ENCODE measurements at places on chromosomes 13 and 19. TPM values are rescaled to one million over a fixed set of nuclear protein-coding genes. Genes with fewer than 3 reads are reported as not detected.

Gene MAMSTR
- total RNA-seq = 2.0 TPM

DNA sequence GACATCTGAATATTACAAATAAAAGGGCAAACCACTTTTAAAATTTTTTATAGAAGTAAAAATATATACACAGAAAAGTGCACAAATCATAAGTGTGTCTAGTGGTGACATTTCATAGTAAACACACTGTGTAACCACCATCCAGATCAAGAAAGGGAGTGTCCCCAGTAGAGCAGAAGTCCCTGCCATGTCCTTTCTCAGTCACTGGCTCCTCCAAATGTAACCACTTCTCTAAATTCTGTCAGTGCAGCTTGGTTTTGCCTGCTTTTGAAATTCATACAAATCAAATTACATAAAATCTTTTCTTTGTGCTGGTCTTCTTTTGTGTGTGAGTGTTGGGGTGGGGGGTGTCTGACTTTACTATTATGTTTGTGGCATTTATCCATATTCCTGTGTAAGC, 116.5 kb downstream of the RBM26 start:
- peaks cover 5% of the 10 kb centered on the region for H3K4me1 ChIP-seq
- no peak for DNase-seq
- no peaks in the 10 kb centered on the region for H3K36me3 ChIP-seq
- no peak overlapping the region for H3K4me3 ChIP-seq

- peaks cover 30% of the 10 kb centered on the region for H3K4me1 ChIP-seq
- no peaks in the 10 kb centered on the region for H3K27me3 ChIP-seq
- H3K27ac ChIP-seq = peak overlapping the region; percentile 97
- DNase-seq = peak; percentile 95
Measured at GRCh38 chr19:43503501-43504425, 783 bp downstream of the PHLDB3 start.

DNA sequence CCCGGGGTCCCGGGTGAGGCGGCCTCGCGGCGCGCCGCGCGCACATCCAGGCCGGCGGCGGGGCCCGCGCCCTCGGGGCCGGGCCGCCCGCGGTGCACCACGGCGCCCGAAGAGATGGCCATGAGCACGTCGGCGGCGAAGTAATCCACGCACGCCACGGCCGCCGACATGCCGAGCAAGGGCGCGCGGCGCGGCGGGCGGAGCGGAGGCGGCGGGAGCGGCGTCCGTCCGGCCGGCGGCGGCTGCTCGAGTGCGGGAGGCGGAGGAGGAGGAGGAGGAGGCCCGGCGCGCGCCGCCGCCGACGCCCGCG, at the start of gene KLF16:
Gene KLF16, minus strand, starts transcription at position 252 of the 310 bp plus-strand sequence. Its CDS starts 82 bp downstream, at position 170.
- peaks cover 12% of the 10 kb centered on the region for H3K4me1 ChIP-seq
- no peak for DNase-seq
- H3K36me3 ChIP-seq = no peaks in the 10 kb centered on the region
- H3K4me3 ChIP-seq = peak within 1 kb of the TSS; percentile 91
- peaks cover 15% of the 10 kb centered on the region for H3K27me3 ChIP-seq

Gene GADD45GIP1
- 23.1 TPM for total RNA-seq

DNA sequence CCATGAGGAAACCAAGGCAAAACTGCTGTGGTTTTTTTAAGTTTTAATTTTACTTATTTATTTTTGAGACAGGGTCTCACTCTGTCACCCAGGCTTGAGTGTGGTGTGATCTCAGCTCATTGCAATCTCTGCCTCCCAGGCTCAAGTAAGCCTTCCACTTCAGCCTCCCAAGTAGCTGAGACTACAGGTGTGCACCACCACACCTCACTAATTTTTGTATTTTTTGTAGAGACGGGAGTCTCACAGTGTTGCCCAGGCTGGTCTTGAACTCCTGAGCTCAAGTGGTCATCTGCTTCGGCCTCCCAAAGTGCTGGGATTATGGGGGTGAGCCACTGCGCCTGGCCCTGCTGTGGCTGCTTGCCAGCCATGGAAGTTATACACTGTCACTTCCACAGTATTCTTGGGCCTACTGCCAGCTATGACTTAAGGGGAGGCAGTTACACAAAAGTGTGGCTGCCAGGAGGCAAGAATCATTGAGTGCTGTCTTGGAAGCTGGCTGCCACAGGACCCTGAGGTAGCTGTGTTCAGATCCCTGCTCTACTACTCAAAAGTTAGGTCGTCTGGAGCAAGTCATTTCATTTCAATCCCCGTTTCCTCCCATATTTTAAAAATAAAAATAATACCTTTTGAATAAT, 12.7 kb downstream of the FARP1 start:
- H3K27me3 ChIP-seq = no peaks in the 10 kb centered on the region
- no peak overlapping the region for H3K4me3 ChIP-seq
- no peak for DNase-seq
- no peak overlapping the region for H3K27ac ChIP-seq
- H3K36me3 ChIP-seq = peaks cover 30% of the 10 kb centered on the region
- peaks cover 44% of the 10 kb centered on the region for H3K4me1 ChIP-seq

GRCh38 chr13:91154558-91155353, 192.7 kb upstream of the MIR17HG start:
- peaks cover 51% of the 10 kb centered on the region for H3K4me1 ChIP-seq
- no peaks in the 10 kb centered on the region for H3K36me3 ChIP-seq
- no peak for DNase-seq
- peak overlapping the region; percentile 63 for H3K4me3 ChIP-seq

DNA sequence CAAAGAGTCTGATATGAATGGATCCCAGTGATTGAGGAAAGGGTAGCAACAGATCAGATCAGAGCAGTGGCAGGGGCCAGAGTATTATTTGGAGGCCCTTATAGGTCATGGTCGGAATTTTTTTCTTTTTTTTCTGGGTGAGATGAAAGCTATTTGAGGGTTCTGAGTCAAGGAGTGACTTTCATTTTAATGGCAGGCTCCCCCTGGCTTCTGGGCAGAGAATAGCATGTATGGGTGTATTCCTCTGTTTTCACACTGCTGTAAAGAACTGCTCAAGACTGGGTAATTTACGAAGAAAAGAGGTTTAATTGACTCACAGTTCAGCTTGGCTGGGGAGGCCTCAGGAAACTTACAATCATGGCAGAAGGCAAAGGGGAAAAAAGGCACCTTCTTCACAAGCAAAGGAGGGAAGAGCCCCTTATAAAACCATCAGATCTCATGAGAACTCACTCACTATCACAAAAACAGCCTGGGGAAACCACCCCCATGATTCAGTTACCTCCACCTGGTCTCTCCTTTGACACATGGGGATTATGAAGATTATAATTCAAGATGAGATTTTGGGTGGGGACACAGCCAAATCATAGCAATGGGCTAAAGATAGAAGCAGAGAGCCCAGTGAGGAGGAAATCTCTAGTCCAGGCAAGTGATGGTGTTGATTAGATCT, 3.0 kb upstream of the SLC6A16 start:
- H3K4me3 ChIP-seq = no peak overlapping the region
- peak; percentile 24 for DNase-seq
- H3K27me3 ChIP-seq = no peaks in the 10 kb centered on the region
- no peak overlapping the region for H3K27ac ChIP-seq

DNA sequence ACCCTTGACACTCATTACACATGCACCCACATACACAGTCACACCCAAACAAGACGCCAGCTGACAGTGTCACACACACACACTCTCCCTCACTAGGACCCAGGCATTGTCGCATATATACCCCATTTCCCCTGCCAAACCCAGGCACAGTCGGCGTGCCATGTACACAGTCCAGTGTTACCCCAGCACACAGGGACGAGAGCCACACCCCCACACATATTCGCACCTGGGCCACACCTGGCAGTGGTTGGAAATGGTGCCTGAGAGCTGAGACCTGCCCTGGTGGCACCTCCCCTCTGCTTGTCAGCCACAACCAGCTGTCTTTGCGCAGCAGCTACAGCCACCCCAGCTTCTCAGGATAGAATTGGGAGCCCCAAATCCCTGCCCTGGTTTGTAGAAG, 9.0 kb downstream of the NFIX start:
- H3K36me3 ChIP-seq = no peaks in the 10 kb centered on the region
- H3K27me3 ChIP-seq = peaks cover 82% of the 10 kb centered on the region
- no peak overlapping the region for H3K4me3 ChIP-seq
- H3K27ac ChIP-seq = no peak overlapping the region
- no peak for DNase-seq

- H3K4me3 ChIP-seq = no peak overlapping the region
- no peaks in the 10 kb centered on the region for H3K4me1 ChIP-seq
- no peak overlapping the region for H3K27ac ChIP-seq
- no peak for DNase-seq
- H3K36me3 ChIP-seq = no peaks in the 10 kb centered on the region
- peaks cover 8% of the 10 kb centered on the region for H3K27me3 ChIP-seq
Measured at GRCh38 chr19:17997969-17998826, 9.8 kb upstream of the ARRDC2 start.

- peak; percentile 94 for DNase-seq
- H3K4me3 ChIP-seq = peak within 1 kb of the TSS; percentile 96
- H3K36me3 ChIP-seq = no peaks in the 10 kb centered on the region
- H3K4me1 ChIP-seq = peaks cover 23% of the 10 kb centered on the region
- no peaks in the 10 kb centered on the region for H3K27me3 ChIP-seq
Measured at GRCh38 chr19:49580264-49581006, at the start of gene NOSIP. TSS of gene NOSIP (minus strand) at chr19:49580556. CDS start at chr19:49560691, 19,865 bp downstream.

DNA sequence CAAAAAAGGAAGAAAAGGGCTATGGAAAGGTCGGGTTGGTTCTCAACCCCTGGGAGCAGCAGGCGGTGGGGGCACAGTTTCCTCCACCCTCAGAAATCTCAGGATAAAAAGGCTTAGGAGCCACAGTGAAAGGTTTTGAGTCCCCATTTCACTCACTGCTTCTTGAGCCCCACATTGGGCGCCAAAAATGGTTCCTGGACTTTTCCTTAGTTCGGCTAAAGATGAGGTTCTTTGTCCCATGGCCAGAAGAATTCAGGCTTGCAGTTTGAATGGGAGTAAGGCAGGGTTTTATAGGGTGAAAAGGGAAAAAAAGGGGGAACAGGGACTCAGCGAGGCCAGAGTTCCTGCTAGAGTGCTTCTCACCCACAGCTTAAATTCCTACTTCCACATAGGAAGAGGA, 179.5 kb downstream of the GGACT start:
- H3K4me3 ChIP-seq = no peak overlapping the region
- H3K27me3 ChIP-seq = no peaks in the 10 kb centered on the region
- no peak for DNase-seq
- H3K4me1 ChIP-seq = no peaks in the 10 kb centered on the region
- H3K36me3 ChIP-seq = peaks cover 39% of the 10 kb centered on the region
